Right lung (tissue), 10 donors: ENCODE measurements at places on chromosomes 1 and 21.

- DNase-seq = no peak
Measured at GRCh38 chr1:157920748-157921147, 72.7 kb upstream of the KIRREL1 start.

DNA sequence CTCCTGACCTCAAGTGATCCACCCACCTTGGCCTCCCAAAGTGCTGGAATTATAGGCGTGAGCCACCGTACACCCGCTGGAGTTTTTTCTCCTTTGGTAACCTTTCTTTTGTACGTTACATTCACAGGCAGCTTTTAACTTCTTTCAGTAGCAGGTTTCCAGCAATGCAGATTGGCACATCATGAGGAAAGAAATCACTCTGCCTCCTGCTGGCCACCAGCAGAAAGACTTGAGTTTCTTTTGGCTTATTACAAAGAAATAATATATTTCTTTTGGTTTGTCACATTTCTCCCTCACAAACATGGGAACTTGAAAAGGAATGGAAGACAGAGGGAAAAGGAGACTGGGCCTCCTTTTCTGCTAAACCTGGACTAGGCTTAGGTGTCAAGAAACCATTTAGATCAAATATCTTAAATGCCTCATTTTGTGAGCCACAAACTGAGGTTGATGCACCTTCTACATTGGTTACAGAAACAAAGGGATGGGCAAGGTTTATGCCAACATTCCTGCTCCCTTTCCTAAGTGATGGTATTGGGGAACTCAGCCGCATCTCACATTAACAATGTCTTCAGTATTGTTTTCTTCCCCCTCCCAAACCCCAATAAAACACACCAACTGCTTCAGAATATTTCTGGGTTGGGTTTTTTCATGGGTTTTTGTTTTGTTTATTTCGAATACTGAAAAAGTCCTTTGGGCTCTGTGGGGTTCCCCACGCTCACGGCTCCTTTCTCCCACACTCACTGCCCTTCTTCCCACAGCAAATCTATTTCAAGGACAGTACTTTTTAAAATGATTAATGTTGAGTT is 7.7 kb downstream of the ENSA start:
- DNase-seq = no peak

DNA sequence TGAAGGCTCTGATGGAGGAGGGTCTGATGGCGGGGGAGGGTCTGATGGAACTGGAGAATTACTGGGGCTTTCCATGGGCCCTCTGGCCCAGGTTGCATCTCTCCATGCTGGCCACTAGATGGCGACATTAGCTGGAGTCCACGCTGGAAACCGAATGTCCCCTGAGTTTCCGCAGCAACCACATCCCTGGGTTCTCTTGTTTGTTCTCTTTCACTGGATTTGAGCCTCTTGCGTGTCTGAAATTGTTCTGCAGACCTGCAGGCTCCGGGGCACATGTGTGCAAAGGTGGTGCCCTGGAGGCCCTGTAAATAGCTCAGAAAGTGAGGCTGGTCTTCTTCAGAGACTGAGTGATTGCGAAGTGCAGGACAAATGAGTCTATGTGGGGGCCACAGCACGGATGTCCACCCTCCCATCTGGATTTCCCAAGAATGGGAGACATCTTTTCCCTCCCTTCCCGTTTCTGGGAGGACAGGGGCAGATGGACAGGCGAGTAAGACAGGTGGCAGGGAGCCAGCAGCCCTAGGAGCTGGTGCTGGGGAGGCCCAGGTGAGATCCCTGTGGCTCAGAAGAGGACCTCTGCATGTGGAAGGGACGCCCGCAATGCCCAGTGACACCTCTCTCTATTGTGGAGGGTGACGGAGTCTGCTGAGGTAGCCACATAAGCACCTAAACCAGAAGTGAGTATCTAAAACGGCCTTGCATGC is 73.2 kb upstream of the ABCG1 start:
- peak; percentile 49 for DNase-seq

DNA sequence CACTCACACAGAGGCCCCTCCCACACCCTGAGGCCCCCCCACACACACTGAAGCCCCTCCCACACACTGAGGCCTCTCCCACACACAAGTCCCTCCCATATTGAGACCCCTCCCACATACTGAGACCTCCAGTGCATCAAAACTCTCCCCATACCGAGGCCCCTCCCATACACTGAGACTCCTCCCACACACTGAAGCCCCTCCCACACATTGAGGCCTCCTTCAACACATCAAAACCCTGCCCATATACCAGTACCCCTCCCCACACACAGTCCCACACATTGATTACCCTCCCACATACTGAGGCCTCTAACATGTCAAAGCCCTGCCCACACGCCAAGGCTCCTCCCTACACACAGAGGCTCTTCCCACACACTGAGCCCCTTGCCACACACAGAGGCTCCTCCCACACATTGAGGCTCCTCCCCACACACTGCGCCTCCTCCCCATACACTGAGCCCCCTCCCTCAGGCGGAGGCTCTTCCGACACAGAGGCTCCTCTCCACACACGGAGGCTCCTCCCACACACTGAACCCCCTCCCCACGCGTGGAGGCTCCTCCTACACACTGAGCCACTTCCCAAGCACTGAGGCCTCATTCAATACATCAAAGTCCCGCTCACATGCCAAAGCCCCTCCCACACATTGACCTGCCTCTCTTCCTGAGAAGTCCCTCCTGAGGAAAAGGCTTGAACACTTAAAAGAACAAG is 392.3 kb downstream of the CAMTA1 start:
- DNase-seq = peak; percentile 6

DNA sequence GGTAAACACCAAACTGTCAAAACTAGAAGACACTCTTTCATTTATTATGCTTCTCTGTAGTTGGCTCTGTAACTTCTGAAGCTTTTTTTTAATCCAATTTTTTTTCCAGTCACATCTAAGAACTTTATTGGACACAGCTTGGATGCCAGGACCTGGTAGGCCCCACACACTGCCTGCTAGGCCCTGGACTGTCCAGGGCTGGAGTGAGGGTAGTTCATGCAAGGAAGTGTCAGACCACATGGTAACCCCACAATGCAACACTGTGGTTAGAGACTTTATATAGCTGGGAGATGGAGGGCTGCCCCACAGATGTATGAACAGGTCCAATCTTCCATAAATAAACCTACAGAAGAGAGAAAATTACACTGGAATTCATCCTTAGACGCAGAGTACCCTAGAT is 7.1 kb downstream of the SLC2A1 start:
- DNase-seq = no peak

DNA sequence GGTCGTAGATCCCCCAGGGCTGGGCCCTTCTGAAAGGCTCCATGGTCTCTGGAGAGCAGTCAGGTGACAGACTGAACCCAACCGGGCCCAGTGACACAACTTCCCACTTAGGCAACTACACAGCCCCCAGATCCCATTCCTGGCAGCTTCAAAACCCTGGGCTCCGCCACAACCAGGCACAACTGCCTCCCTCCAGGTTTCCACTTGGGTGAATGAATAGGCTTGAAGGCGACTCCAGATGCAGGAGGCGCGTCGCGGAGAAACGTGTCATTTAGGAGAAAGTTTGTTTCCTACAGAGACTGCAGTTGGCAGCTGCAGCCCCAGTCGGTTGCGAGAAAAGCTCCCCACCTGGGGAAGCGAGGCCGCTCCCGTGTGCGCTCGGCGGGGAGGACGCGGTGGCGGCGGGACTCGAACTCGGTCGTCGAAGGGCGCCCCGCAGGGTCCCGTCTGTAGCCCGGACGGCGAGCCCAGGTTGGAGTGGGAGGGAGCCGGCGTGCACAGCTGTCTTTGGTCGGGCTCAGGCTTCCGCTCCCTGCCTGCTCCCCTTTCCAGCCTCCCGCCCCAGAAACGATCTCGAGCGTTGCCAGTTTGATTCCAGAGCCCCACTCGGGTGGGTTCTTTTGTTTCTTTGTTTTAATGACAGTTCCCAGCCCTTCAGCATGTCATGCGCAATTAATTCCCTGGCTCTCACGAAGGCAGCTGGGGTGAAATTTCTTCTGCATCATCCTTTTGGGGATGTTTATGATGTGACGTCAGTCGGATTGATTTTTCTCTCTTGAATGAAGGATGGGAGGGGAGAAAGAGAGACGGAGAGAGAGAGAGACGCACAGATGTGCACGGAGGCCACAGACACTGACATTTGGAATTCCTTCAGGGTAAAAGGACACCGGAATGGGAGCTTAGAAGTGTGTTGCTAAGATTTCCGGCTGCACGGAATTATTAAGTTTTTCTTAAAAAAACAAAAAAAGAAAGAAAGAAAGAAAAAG is 862 bp upstream of the SGIP1 start:
- peak; percentile 54 for DNase-seq

GRCh38 chr1:7455796-7456721 is 315.0 kb upstream of the VAMP3 start:
- DNase-seq = no peak

GRCh38 chr1:30427545-30427944 is 295.8 kb downstream of the MATN1 start:
- DNase-seq = no peak

DNA sequence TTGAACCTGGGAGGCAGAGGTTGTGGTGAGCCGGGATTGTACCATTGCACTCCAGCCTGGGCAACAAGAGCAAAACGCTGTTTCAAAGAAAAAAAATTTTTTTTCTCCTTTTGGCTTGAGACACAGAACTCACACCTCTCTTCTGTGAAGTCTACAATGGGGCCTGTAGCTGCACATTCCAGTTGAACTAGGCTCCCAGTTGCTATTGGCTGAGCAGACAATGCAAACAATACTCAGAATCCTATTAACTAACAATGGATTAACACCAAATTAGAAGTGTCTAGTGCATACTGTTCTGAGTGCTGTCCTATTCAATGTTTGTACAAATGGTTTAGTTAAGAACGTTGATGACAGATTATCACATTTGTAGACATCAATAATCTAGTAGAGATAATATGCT is 17.6 kb upstream of the MCL1 start:
- no peak for DNase-seq

- peak; percentile 61 for DNase-seq
Measured at GRCh38 chr1:30166174-30166573, 557.2 kb downstream of the MATN1 start.

GRCh38 chr21:31340942-31341487 is 3.0 kb downstream of the TIAM1 start:
- no peak for DNase-seq

- no peak for DNase-seq
Measured at GRCh38 chr1:214952648-214953047, 129.9 kb upstream of the KCNK2 start.

DNA sequence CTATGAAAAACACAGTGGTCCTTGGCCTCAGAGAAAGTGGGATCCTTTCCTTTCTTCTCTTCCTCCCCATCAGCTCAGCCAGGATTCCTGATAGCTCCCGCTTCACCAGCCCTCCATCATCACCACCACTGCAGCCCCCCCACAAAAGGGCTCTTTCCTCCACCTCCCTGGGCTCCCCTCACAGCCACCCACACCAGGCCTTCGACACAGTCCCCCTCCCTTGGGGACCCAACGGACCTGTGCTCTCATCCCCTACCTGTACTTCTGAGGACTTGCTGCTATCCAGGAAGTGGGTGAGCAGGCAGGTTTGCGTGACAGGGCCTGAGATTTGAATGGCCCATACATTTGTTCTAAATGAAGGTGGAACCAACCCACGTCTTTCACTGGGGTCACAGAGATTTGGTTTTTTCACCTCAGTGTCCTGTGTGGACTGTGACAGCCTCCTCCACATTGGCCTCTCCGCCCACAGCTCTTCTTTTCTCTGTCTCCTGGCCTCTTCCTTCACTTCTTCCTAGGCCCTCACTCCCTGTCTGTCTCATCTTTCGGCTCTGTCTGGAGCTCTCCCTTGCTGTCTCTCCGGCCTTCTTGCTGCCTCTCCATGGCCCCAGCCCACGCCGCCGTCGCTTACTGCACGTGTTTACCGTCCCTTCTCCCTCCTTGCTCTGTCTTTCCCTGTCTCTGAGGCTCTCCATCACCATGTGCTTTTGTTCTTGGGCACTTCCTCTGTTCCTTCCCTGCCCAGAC is 238.6 kb downstream of the FOXD2 start:
- no peak for DNase-seq

DNA sequence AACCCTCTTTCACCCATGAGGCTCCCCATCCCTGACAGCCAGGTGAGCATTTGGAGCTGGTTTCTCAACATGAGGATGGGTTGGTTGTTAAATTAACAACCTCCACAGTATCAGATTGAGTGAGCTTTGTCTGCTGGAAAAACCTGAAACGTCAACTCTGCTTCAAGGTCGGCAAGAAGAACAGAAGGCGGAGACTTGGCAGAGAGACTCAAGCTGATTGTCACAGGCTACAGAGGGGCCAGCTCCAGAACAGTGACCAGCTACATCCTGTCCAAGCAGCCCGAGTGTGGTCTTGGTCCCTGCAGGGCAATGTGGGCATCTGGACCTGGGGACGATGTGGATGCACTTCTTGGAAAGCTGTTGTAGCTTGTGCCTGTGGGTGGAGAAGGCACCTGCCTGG is 36.6 kb upstream of the TMEM51 start:
- DNase-seq = no peak

DNA sequence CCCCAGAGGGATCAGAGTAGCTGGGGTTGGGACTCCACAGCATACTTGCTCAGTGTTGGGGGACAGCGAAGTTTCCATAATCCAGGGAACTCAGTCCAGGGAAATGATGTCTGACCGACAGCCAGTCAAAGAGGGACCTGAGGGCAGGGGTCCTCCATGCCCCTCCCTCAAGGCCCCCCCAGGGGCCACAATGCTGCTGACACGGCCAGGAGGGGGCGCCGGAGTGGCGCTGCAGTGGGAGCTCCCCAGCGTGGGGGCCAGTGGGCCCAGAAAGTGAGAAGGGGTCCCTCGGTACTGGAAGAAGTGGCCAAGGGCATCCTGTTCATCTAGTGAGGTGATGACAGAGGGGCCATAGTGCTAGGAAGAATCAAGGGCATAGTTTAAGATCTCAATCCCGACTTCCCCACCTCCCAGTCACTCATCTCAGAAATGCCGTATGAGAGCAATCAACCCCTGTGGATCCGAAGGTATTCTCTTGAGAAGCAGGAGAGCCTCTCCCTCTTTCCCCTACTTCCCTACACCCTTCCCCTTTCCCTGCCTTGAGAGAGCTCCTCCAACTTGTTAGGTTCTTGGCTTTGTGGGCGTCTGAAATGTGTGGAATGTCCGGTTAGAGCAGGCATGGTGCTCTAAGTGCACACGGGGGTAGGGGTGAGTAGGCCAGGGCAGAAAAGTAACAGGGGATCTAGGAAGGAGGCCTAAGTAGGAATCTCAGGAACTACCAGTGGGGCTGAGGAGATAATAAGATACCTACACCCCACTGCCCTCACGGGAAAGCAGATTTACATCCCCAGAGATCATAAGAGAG is 4.1 kb downstream of the NUDT17 start:
- DNase-seq = no peak

- no peak for DNase-seq
Measured at GRCh38 chr1:27332536-27333281, 9.1 kb upstream of the SYTL1 start.

GRCh38 chr1:98176936-98177335 is 256.1 kb upstream of the DPYD start:
- no peak for DNase-seq
